ENCODE measurements at places on chromosomes 13 and 19.

- DNase-seq, result no peak
These were observed 198.6 kb downstream of the TEX29 start for GRCh38 chr13:111519041-111519440.

DNA sequence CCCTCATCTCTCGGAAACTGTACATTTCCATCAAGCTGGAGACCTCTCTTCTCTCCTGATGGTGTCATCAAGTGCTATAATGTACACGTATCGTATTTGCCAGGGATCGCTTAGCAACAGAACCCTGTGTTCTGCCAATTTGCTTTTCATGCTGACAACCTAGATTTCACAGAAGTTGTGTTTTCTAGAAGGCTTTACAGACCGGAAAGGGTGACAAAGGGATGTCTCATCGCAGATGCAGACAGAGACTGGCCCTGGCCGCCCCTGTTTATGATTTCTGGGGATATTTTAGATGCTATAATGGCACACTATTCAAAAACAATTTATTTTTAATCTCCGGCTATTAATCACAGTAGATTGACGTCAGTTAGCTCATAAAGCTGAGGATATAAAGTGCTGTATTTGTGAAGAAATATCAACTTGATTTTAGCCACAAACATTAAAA is 291.4 kb downstream of the IRS2 start:
- DNase-seq, result no peak

DNA sequence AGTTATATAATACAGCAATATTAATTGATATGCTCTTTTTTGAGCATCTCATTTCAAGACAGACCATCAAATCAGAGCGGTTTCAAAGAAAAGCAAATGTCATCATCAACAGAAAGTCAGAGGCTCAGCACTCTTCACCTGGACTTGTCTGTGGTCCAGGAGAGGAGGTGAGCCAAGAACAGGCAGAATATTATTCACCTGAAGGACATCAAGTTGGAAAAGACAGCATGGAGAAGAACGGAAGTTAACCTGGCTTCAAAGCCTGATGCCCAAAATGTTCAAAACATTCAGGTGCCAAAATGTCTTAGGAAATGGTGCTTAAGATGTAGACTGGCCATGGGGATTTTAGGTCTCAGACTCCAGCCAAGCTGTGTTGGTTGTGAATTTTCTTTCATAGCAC is 40.7 kb downstream of the FGF14 start:
- DNase-seq, result no peak

- no peak for DNase-seq
These were observed 51.5 kb downstream of the SOX21 start for GRCh38 chr13:94660695-94661326.

DNA sequence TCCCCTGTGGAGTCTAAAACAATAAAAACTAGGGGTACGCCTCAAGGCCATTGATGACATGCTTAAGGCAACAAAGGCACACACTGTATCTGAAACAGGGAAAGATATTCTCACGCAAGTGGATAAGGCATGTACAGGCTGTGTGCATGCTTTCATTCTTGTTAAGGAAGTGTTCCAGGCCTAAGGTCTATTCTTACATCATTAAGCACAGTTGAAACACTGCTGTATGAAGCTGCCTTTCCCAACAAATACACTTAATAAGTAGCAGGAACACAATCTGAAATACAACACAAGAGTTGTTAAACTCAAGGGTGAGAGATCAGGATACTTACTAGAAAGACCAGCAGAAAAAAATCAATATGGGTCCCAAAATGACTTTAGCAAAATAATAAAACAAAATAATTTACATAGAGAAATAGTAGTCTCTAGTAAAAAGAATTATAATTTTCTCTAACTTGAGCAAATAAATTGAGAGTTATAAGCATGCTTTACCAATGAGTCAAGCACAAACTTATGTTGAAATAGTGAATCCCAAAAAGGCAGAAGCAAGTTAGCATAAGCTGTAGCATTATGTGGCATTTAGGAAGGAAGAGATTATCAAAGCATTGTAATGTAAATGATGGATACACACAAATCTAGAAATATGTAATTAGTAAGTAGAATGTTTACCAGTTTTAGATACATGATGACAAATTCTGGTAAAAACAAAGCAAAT is 796.9 kb downstream of the SLITRK1 start:
- DNase-seq, result no peak

- no peak for DNase-seq
These were observed 8.8 kb downstream of the SCEL start for GRCh38 chr13:77544355-77544754.

GRCh38 chr19:38252385-38252784 is 3.8 kb downstream of the PPP1R14A start:
- DNase-seq, result no peak

- peak; percentile 54 for DNase-seq
These were observed 20.8 kb upstream of the ERCC1 start for GRCh38 chr19:45444318-45445041.

DNA sequence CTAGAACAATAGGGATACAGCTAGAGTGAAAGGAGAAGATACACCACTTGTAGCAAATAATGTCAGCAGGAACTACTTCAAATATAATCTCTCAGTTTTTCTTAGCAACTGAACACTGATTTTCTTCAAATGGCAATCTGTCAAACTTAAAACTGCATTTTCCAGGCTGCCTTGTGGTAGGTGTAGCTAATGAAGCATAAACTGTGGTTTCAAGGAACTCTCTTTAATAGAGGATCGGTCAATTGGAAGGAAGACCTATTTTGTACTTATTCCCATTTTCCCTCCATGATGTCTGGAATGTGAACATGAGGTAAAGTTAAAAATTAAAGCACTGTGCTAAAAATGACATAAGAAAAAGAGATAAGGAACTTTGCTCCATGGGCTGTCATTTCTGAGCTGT is 1261.9 kb downstream of the PCDH17 start:
- DNase-seq, result no peak

DNA sequence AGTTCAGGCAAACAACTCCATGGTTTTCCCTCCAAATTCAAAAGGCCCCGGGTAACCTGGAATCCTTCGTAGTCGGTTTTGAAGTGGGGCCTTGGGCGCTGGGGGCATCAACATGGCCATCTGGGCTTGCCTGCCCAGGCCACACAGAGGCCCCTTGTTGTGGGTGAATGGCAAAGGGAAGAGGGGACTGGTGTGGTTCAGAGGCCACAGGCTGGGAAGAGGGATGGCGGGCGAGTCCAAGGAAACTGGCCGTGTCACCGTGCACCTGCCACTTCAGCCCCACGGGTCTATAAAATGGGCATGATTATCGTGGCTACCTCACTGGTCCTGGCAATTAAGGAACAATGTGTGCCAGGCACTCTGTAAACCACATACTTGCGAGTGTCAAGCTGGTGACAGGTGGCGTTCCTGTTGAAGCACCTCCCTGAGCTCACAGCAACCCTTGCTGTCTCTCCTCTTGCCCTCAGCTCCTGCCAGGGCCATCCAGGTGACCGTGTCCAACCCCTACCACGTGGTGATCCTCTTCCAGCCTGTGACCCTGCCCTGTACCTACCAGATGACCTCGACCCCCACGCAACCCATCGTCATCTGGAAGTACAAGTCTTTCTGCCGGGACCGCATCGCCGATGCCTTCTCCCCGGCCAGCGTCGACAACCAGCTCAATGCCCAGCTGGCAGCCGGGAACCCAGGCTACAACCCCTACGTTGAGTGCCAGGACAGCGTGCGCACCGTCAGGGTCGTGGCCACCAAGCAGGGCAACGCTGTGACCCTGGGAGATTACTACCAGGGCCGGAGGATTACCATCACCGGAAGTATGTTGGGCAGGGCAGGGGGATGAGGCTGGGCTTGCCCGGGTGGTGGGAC is 1.3 kb downstream of the LSR start:
- no peak for DNase-seq

DNA sequence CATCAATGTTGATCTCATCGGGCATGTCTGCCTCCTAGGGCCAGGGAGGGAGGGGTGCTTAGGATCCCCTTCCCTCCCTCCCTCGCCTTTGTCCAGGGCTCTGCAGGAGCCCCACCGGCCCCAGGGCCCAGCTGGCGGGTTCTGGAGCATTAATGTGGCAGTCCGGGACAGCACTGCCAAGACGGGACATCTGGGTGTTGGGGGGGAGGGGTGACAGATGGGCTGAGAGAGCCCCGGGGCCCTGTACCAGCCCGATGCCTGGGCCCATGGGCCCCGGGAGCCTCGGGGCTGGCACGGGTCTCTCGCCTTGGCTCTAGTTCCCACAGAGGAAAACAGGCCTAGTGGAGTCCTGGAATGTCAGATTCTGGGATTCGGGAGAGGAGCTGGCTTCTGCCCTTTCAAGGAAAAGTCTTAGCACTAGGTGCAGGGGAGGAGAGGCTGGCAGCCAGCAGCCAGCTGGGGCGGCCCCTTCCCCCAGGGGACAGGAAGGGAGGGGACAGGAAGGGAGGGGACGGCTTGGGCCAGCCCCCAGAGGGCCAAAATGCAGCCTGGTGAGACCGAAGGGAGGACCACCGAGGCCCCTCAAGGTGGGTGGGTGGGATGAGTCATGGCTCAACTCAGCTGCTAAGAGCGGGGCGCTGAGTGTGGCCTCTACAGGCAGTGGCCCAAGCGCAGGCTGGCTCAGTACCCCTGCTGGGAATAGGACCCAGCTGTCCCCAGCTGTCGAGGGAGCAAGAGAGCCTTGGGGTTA is 3.1 kb downstream of the PPP1R14A start:
- no peak for DNase-seq

DNA sequence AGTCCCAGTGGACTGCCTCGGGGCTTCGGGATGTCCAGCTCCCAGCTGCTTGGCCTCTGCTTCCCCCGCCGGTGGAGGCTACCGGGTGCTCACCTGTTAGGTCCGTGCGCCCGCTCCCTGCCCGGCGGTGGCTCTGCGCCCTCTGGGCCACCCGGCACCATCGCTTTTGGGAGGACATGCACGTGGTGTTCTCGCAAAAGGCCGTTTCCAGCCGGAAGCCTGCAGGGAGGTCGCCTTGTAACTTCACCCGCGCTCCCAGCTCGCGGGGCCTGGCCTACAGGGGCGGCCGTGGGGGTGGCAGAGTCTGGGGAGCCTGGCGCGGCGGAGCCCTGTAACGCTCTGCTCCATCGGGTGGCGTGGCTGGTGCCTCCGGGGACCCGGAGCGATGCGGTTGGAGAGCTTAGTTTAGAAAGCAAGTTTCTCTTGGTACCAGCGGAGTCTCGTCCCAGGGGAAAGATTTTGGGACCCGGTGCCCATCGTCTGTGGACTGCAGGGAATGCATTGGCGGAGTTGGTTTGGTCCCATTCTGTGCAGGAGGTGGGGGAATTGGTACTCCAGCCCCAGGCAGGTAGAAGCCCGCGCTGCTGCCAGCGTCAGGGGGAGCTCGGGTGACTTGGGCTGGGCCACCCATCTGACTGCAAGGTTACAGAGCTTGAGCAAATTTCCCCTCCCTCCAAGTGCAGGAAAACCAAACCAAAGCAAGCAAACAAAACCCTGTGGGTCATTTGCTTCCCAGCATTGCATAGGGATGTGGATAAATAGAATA is 673 bp downstream of the SPATA13 start:
- peak; percentile 20 for DNase-seq

GRCh38 chr19:40609561-40610395 is 8.6 kb downstream of the LTBP4 start:
- peak; percentile 79 for DNase-seq

DNA sequence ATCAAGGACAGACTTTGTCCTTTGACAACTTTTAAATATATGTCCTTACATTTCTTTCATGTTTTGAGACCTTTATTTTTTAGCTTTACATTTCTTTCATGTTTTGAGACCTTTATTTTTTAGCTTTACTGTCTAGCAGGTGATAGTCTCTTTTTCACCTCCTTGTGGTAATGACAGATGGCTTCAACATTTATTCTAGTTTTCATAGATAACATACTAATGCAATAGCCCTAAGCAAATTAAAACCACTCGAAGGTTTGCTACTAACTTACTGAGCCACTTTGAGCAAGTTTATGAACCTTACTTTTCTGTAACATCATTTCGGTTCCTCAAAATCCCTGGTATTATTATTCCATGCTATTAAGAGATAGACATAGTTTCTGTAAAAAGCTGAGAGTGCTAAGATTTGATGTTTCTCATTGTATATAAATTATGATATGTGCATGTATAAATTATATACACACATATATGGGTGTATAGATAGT is 4.5 kb downstream of the DACH1 start:
- no peak for DNase-seq

DNA sequence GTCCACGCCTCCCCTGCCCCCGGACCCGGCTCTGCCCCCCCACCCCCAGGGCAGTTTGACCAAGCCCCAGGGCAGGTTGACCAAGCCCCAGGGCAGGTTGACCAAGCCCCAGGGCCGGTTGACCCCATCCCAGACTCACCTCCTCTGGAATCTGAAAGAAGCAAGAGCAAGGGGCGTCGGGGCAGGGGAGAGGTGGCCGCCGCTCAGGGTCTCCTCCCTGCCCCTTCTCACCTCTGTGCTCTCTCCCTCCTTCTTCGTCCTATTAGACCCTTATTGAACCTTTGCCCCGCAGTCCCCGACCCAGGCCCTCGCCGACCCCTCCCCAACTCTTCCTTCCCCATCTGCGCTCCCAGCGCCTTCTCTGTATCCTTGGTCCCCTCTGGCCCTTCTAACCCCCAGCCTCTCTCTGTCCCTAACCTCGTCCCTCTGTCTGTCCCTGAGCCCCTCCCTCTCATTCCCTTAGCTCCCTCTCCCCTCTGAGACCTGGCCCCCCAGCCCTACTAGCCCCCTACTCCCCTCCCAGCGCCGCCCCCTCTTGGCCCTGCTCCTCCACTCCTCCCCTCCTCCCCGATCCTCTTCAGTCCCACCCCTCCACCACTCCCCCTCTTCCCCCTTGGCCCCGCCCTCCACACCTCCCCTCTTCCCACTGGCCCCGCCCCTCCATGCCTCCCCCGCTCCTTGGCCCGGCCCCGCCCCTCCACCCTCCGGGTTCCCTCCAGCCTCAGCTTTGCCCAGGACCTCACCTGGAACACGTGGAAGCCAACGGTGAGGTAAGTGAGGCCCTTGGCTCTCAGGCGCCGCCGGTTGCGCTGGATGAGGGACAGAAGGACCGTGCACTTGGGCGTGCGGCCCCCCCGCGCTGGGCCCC is 7.6 kb downstream of the CAPN12 start:
- DNase-seq, result no peak

- DNase-seq, result no peak
These were observed 43.9 kb downstream of the SIAH3 start for GRCh38 chr13:45807520-45808099.

DNA sequence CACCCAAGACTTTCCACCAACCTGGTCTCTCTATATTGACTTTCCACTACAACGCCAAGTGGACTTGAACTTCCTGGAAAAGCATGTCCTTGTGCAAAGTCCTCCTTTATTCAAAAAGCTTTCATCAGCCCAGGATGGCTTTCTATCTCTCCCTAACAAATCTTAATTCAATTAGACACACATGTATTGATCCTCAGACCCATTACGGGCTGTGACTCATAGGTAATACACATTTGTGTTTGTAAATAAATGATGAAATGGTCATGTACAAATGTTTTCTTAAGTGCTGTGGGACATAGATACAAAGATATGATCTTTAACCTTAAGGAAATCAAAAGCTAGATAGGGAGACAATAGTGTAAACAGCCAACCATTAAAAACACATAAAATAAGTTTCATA is 1189.7 kb downstream of the EFNB2 start:
- no peak for DNase-seq

DNA sequence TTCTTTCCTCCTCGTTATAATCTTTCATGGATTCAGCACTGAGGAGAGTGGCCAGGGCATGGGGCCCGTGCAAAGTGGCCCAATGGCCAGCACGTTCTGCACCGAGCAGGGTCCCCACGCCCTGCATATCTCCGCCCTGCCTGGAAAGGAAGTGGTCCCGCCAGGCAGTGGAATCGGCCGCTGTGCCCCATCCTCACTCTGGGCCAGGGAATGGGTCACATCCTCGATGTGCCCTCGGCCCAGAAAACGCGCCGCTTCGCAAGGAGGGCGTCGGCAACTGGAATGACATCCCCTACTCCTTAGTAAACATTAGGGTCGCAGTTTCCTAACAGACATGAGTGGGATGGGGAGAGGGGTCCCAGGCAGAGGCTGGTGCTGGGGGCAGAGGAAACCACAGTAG is 90.7 kb downstream of the ZNF254 start:
- DNase-seq, result no peak
